ENCODE measurements at places on chromosomes 2 and 18.

DNA sequence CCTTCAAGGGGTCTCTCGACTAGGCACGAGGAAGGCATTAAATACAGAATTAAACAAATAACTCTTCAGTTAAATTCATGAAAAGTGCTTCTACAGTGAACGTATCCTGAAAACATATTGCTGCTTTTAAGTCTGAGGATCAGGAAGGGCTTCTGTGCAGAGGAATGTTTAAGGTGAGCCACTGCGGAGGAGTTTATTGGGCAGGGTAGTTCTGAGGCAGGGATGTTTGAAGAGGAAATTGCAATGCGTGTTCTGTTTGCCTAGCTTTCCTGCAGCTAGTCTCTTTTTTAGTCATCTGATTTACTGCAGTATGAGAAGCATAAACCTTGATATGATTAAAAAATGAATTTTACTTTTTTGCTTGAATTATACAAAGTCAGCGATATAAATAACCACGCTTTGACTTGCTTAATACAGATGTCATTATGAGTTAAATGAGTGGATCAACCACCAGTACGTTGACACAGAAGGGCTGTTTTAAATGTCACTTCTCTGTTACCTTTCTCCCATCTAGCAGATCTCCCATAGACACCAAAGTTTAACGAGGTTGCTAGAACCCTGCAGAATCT is 98.7 kb downstream of the CTNNA2 start:
- no peak for DNase-seq

DNA sequence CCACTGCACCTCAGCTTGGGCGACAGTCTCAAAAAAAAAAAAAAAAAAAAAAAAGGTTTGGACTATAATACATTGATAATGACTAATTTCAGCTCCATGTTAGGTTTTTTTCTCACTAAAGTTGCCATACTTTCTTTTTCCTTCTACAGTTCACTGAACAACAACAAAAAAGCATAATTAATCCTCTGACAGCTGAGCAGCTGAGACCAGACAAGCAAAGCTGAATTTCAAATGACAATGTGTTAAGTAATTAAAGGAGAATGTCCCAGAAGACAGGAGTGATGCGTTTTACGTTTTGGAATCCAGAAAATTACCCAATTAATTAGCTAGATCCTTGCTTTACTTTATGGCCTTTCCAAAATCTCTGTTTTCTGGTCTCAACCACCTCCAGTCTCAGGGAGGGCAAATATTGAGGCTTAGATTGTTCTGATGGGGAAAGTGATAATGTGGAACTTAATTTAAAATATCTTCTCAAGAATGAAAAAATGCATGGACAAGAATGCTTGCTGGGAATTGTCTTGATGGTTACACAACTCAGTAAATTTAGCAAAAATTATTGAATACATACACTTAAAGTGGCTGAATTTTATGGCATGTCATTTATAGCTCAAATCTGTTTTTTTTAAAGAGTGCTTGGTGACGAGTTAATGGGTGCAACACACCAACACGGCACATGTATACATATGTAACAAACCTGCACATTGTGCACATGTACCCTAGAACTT is 17.4 kb upstream of the RMDN2 start:
- DNase-seq = no peak

GRCh38 chr2:200351815-200352214 is 45.3 kb downstream of the SPATS2L start:
- no peak for DNase-seq

DNA sequence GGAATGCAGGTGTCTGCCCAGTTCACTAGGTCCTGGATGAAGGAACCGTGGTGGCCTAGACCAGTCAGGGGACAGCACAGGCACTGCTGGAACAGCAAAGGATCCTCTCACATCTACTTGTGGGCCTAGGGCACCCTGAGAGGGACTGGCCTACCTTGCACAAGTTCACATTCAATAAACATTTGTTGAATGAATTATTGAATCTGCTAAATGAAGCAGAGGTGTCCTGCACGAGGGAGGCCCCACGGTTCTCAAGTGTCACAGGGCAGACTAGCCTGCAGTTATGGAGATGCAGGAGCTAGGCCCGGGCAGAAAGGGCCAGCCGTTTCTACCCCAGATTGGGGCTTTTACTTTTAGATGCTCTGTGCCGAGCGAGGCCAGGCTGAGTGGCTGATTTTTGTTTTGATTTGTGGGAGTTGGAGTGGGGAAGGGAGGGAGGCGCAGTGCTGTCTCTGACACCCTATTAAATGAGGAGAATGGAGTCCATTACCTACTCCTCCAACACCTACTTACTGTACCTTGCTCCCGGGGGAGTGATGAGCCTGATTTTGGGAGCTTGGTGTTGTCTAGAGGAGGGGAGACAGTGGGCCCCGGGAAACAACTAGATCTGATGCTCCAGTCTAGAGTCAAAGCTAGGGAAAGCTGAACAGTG is 18.4 kb downstream of the SH2D6 start:
- DNase-seq = no peak

- DNase-seq = no peak
Measured at GRCh38 chr2:241951316-241951700, 81.8 kb downstream of the RTP5 start.

GRCh38 chr2:218031771-218032257 is 29.0 kb upstream of the TNS1 start:
- DNase-seq = no peak

GRCh38 chr18:42564761-42565160 is 550.7 kb downstream of the RIT2 start:
- DNase-seq = no peak

DNA sequence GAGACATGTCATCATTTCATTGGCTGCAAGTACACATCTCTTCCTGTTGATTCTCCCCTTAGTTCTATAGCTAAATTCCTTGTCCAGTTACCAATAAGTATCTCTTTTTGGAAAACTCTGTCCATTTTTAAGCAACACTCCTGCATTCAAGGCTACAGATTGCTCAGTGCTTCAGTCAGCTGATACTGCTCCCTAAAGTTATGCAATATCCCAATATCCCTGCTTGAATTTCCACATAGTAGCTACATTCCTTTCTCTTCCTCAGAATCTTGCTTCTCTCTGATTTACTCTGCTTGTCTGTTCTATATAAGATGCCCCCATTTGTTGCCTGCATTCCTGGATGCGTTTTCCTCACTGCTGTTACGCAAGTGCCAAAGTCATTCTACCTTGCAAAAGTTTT is 109.8 kb downstream of the PARD3B start:
- DNase-seq = no peak

DNA sequence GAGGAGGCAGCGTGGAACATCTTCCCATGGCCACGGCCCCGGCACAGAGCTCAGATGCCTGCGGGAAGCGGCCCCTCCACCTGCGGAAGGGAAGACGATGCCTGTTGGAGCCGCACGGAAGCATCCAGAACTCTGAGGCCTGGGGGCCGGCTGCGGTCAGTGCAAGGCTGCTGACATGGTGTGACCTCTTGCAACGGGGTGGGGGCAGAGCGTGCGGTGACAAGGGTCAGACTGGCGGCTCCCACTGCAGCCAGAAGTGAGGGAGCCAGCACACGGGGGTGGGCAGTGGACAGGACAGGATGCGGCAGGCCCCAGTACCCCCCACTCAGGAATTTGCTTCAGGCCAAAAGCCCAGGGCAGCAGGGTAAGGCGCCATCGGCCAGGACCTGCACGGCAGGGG is 48.8 kb downstream of the SLC66A2 start:
- DNase-seq = no peak

GRCh38 chr2:42969231-42970150 is 177.1 kb upstream of the HAAO start:
- DNase-seq = no peak

GRCh38 chr18:79947881-79948610 is 3.4 kb downstream of the SLC66A2 start:
- DNase-seq = no peak

GRCh38 chr2:3940661-3941060 is 237.3 kb downstream of the DCDC2C start:
- no peak for DNase-seq

DNA sequence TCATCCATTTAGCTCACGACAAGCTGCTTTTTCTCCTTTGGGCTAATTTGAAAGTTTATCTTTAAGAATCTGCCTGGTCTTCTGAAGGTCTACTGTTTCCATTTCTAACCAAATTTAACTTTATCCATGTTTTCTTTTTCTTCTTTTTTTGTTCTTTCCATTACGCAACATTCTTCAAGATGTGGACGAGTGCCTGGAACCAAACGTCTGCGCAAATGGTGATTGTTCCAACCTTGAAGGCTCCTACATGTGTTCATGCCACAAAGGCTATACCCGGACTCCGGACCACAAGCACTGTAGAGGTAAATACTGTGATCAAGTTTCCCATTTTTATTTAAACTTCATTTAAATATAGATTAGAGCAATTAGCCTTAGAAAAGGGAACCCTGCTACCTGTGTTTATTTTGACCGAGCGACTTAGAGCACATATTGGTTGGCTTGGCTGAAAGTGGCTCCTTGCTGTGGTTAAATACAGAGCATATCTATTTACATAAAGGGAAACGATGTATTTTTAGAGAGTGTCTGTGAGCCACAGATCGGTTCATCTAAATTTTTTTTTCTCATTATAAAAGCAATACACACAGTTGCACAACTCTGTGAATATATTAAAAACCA is 183.4 kb upstream of the RASGRP3 start:
- no peak for DNase-seq

DNA sequence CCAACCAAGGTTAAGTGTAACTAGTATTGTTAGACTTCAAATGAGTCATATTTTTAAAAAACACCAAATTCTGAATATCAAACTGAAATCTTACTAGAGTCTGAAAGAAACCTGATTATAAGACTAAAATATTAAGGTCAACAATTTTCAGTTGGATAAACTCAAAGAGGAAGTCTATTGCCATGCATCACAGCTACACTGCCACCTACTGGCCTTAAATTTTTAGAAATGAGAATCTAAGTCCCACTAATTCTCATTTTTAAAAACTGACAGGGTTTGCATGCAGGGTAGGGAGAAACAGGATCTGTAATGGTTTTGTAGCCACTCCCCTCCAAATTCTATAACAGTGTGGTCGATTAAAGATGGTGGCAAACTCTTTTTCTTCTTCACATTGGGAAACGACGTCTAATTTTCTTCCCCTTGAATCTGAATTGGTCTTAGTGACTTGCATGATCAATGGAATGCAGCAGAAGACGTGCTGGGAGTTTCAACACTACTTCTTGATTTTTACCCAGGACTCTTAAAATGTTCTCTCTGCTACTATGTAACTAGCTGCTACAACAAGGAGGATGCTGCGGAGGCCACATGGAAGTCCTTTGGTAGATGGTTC is 176.1 kb upstream of the SESTD1 start:
- no peak for DNase-seq

DNA sequence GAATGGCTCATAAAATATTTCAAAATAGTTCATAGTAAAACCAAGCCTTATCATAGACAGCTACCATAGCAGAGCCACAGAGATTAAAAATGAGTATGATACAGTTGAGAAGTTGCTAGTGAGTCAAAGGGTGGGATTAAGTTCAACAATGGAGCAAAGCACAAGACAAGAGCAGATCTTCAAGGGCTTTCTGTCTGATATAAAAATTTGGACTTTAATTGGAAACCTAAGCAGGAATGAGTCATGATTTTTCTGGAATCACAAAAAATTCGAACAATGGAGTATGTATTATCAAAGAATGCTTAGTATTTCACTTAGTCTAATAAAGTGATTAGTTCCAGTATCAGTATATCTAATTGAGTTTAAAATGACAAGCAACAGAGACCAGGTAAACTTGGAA is 487.3 kb upstream of the NETO1 start:
- DNase-seq = no peak

DNA sequence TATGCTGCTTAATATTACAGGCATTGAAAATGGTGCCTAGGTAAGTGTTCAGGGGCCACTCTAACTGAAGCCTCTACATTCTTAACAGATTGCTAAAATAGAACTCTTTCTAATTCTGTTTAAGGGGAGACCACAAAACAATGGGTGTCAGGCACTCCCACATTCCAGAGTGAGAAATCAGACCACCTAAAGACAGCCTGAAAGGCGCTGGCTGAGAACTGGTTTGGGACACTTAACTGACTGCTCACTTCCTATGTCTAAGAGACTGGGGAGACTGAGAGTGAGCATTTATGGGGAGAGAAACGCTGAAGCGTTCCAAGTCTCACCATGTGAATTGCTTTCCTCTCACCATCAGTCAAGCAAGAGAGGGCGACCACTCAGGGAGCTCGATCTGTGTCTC is 108.8 kb upstream of the ITGB6 start:
- DNase-seq = no peak

- no peak for DNase-seq
Measured at GRCh38 chr18:8121942-8122480, 487.2 kb upstream of the RAB12 start.

DNA sequence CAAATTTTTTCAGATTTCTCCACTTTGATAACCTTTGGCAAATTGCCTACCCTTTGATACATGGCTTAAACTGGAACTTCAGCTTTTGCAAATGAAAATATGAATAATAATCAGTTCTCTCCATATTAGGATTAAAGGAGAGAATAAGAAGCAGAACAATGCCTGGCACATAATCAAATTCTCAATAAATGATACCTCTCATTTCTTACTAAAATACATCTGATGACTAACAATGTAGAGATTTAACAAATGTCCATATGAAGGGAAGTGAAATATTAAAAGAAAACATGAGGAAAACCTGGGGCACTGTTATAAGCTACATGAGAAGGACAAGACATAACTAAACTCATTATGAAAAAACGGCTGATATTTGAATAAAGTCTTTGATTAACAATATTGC is 1103.6 kb downstream of the LRP1B start:
- no peak for DNase-seq

DNA sequence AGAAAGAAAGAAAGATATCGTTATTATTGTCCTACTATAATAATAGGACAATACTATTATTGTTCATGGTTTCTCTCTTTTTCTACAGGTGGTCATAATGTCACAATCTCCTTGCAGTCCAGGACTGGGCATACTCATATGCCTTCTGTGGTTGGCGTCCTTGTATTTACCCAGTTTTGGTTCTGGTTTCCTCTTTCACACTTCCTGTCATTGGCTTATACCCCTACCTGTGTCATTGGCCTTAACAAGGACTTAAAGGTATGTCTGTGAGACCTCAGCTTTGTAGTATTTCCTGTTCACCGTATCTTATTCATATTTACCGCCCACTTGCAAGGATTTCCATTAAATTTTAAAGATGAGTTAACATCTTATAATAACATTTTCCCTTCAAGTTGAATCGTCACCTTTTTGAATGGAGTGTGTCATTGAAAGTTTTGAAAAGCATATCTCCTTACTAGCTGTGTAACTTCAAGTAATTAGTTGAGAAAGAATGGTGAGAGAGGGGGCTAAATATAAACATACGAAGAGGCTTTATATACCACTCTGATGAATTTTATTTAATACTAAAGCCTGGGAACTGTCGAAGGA is 36.5 kb upstream of the HTR2B start:
- no peak for DNase-seq

GRCh38 chr2:199851883-199852282 is 891 bp upstream of the FTCDNL1 start:
- DNase-seq = no peak

- DNase-seq = no peak
Measured at GRCh38 chr2:179983250-179983932, 23.7 kb downstream of the CWC22 start.

GRCh38 chr2:157473581-157473980 is 29.7 kb upstream of the CYTIP start:
- no peak for DNase-seq

- DNase-seq = no peak
Measured at GRCh38 chr18:36075862-36076587, 8.7 kb upstream of the RPRD1A start.

All from stimulated activated CD8-positive, alpha-beta memory T cell treated with anti-CD3 and anti-CD28 coated beads, Interleukin-4, amount 100 ng/mL, for 1 hour (primary cell).